ENCODE measurements at places on chromosomes 4 and X.

- DNase-seq: no peak
Measured at GRCh38 chr4:41154814-41155177, 59.5 kb downstream of the APBB2 start.

DNA sequence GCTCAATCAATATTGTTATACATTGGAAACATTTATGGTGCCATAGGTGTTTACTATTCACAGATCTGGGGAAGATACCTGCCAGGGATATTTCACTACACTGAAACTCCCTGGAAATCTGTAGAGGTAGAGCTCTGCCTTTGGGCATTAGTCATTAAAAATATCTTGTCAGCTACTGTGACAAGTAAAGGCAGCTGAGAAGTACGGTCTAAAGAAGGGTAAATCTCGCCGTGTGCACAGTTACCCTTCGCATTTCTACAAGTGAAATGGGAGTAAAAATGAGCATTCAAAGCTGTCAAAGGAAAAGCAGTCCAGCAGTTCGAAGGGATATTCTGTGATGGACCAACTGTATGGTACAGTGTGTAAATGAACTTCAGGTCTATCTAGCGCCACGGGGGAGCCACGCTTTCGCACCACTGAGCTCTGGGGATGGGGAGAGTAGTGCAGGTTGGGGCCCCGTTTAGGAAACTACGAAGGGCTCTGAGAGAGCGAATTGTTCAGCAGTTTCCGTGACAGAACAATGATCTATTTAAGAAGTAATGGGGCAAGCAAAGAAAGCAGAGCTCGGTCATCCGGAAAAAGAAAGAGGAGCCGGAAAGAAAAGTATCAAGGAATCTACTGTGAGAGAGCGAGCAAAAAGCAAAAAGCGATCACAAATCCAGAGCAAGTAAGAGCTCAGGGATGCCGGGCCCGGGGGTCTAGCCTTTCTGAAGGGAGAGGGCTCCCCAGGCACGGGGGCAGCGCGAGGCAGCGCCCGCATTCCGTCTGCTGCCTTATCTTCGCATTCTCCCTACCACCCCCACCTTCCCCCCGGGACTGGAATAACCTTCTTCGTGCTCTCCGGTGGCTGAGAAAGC, 646 bp downstream of the TIGD4 start:
- DNase-seq: peak; percentile 52

DNA sequence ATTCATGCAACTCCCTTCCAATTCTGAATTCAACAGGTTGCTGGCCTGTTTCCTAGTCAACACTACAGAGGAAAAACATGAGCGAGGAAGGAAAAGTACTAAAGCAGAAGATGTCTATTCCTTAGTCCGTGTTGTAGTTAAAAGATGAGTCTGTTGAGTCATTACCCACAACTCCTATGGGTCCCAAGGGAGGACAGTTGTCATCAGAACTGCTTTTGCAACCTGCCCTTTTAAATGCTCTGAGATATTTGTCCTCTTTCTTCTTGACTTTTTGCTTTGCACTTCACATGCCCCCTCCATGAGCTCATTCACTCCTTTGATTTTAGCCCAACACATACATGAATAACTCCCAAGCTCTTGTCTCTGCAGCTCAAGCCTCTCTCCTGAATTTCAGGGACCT, 119.2 kb downstream of the CORIN start:
- DNase-seq: no peak

DNA sequence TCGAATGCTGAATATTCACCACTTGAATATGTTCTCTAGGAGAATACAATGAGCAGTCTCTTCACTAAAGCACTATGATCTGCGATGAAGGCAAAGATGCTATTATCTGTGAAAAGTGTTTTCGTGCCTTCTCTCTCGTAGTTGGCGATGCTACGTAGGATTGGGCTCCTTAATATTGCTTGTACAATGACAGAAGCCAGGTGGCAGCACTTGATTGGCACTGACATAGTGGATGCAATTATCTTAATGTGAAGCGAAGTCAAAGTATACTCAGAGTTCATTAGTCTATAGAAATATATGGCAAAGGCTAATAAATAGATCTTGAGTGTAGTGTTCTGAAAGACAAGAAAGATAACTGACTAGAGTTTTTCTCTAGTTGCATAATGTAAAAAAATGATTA, 1135.7 kb upstream of the AGA start:
- no peak for DNase-seq

DNA sequence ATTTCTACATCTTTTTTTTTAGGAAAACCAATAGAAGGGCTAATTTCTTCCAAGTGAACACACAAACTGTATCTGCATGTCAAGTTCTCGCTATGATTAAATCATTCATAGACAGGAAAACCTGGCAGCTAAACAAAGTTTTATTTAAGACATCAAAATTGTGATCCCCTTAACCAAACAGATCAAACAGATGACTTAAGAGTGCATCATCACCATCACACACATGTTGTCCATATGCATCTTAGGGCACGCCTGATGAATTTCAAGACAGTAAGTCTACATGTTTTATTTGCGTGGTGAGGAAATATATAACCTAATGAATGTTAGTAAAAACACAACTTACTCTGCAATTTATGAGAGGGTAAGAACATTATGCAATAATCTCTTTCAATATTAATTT, 317.0 kb upstream of the ANXA10 start:
- DNase-seq: no peak

DNA sequence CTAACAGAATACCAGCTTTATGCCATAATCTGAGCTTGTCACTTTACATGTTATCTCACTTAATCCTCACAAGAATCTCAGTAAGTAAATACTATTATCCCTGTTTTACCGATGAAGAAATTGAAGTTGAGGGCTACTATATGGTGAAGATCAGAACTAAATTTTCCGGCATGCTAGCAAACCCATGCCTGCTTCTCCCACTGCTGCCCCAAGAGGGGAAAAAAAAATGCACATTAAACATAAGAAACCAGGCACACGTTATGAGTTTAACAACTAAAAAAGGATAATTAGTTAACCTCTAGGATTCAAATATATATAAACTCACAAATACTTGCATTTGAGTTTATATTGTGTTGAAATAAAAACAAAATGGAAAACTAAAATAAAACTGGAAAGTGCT, 10.8 kb downstream of the SLC10A7 start:
- DNase-seq: no peak

DNA sequence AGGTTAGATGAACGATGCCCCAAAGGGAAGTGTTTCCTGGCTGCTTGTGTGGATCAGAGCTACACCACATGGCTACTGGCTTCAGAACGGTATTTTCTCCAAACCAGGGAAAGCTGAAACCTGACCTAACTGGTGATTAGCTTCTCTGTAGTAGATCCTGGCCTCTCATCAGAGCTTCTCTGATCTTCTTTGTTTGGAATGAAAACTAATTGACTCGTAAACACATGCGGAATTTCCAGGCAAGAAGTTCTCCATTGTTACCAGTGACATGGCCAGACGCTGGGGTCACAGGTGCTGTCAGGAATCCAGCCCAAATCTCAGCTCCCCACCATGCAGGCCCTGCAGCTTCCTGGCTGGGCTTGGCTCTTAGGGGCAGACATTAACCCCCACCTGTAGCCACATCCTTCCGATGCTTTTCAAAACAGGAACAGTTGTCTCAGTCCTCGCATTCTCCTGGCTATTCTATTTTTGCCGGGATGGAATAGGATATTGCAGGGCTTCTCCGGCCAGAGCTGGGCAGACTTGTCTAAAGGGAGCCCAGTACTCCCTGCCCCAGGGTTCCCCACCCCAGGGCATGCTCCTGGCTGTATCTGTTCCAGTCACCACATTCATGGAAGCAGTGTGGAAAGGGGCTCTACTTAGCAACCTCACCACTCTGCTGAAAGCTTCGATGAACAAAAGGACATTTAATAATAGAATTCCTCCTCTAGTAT, 305.4 kb upstream of the F9 start:
- DNase-seq: peak; percentile 30

DNA sequence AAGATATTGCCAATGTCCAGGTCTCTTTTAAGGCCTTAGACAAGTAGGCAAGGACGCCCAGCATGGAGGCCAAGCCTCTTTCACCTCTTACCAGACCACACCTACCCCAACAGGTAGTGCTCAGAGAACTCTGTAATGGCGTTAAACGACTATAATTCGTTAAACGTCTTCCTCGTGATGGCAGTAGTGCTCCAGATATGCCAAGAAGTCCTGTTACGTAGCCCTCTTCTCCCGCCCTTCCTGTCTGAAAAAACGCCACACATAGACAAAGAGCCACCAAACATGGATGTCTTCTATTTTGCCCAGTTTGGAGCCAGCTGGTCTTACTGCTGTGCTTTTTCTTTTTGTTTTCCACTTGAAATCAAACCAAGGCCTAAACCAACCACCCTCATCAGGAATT, 190.7 kb downstream of the OR13H1 start:
- no peak for DNase-seq

DNA sequence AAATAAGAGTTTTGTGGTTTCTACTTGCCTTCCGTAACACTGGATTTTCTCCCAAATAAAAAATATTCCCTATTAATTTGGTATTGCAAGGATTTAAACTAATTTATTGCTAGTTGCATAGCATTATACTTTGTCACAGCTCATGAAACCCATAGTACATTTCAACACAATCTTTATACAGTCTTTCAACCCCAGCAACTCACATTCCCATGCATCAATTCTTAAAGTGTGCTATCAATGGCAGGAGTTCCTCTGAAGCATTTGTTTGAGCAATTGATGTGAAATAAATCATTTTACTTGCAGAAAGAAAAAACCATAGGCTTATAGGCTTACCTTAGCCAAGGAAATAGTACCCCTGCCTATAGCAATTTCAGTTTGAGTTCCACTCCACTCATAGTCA, 251.9 kb downstream of the PAPSS1 start:
- DNase-seq: no peak

DNA sequence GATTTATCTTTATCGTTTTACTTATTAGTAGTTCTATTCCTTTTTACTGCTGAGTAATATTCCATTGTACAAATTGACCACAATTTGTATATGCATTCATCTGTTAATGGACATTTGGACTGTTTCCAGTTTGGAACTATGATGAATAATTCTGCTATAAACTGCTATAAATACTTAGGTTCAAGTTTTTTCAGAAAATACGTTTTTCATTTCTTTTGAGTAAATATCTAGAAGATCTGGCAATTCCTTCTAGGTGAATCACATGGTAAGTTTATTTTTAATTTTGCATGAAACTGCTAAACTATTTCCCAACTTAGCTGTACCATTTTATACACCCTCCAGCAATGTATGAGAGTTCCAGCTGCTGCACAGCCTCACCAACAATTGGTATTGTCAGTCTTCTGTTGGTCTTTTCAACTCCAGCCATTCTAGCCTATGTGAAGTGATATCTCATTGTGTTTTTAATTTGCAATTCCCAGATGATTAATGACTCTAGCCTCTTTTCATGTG, 22.2 kb downstream of the LIN54 start:
- DNase-seq: no peak

DNA sequence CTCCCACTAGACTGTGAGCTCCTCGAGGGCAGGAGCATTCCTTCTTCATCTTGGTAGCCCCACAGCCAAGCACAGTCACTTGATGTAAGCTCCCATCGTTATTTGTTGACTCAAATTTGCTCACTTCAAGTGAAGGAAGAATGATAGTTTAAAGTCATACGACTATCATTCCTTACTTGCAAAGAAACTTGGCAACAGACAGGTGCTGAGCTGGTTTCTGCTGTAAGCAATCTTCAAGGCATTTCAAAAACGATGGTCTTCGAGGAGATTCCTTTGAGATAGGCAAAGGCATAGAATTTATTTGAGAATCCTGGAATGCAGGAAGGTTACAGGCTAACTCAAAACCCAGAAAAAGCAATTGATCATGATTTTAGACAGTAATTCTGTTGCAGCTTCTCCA, 64.8 kb downstream of the QDPR start:
- no peak for DNase-seq

DNA sequence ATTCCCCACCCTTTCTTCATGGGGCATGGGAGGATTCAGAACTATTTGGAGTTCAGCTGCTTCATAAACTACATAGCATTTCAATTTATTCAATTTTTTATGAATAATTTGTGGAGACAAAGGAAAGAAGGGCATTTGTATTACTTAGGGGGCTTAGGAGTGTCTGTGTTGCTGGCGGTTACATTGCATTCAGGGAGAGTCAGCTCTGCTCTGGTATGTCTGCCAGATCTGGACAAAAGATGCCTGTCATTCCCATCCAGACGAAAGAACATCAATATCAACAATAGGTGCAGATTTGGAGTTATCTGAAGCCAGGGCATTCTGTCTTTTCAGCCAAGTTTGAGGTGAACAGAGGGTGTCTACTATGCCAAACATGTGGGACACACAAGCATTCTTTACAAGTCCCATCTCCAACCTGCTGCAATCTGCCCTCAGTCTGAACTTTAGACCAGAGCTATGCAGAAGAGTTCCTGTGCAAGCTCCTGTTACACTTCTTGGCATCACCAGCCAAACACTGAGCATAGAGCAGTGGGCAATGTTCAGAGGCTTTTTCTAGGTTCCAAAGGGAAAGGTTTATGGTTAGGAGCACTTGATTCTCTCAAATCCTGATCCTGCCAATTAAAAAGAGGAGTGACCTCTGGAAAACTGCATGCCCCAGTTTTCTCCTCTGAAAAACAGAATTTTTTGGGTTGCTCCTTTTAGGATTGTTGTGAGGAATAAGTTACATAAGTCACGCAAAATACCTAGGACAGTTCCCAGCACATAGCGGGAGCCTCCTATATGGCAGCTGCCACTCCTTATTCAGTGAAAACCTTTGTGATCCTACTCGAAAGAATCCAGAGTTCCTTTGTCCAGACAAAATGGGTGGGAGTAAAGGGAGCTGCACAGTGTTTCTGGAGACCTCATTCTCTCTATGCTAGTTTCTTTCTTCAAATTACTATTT, 719.5 kb upstream of the SLIT2 start:
- DNase-seq: peak; percentile 11

DNA sequence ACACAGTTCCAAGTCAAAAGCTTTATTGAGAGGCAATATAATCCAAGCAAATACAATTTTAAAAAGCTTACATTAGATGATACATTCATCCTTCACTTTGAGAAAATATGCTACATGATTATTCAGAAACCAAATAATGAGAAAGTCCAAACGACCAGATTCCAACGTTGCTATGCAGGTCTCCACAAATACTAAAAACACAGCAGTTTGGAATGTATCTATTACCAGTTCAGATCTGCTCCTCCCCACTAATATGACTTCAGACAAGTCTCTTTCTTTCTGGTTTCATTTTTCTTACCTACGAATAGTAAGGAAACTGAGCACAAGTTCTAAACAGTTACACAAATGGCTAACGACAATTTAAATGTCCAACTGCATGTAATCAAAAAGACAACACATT, 9.5 kb downstream of the NAF1 start:
- DNase-seq: no peak

- peak; percentile 14 for DNase-seq
Measured at GRCh38 chr4:123446865-123447474, 50.4 kb downstream of the SPRY1 start.

DNA sequence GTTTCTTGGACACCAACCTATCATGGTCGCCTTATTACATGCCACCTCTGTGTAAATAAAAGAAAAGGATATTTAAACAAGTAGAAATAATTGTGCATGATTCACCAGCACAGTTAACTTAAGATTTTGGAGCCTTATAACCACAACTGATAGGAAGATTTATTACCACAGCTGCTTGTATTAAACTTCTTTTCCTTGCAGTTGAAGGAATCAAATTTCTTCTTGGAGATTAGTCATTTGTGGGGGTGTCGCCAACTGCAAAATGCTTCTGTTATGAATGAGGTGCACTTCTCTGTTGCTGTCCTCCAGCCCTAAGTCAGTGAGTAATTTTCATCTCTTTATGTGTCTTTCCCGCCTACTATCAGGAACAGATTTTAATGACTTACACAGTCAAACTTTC, 73.3 kb downstream of the OR13H1 start:
- peak; percentile 74 for DNase-seq

All from tongue (tissue), 3 donors.